Left cardiac atrium (tissue), 4 donors: ENCODE measurements at places on chromosomes 3 and 15.

- DNase-seq: no peak
Observed at GRCh38 chr3:14587740-14588360, 47.7 kb upstream of the GRIP2 start.

GRCh38 chr15:70351941-70352774 lies 254.4 kb upstream of the TLE3 start:
- no peak for DNase-seq

DNA sequence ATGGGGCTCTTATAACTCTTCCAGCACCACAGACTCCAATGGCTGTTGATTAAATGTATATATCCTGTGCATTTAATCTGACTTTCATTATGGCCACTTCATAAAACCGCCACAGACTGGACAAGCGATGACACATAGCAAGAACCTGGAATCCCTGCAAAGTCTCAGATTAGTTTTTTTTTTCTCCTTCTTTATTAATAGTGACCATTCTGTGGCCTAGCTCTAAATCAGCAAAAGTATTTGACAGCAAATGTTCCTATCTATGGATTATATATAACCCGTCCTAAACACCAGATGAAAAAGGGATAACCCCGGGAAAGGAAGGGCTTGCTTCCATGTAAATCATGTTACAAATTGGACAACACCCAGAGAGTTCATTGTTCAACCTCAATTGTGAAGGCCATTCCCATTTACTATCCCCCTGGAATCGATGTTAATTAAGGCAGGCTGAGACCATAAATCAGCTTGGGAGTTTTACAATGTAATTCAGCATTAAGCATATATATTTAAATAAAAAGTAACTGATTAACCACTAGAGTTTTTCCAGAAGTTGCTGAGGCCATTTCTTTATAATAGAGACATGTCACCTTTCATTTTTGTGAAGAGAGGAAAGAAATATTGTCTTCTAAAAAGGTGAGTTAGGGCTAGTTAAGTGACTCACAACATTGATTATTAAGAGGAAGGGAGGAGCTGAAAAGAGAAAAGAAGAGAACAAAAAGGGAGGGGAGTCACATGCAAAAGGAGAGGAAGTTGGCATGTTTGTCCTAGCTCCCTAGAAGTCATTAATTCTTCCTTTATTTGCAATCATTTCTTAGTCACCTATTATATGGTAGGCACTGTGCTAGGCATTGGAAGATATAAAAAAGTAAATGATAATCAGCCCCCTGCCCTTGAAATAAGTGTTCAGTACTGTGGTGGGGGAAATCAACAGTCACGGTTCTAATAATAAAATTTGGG lies 26.2 kb downstream of the ALDH1A2 start:
- no peak for DNase-seq

- DNase-seq: no peak
Observed at GRCh38 chr3:117589454-117589853, 879.9 kb downstream of the TUSC7 start.

DNA sequence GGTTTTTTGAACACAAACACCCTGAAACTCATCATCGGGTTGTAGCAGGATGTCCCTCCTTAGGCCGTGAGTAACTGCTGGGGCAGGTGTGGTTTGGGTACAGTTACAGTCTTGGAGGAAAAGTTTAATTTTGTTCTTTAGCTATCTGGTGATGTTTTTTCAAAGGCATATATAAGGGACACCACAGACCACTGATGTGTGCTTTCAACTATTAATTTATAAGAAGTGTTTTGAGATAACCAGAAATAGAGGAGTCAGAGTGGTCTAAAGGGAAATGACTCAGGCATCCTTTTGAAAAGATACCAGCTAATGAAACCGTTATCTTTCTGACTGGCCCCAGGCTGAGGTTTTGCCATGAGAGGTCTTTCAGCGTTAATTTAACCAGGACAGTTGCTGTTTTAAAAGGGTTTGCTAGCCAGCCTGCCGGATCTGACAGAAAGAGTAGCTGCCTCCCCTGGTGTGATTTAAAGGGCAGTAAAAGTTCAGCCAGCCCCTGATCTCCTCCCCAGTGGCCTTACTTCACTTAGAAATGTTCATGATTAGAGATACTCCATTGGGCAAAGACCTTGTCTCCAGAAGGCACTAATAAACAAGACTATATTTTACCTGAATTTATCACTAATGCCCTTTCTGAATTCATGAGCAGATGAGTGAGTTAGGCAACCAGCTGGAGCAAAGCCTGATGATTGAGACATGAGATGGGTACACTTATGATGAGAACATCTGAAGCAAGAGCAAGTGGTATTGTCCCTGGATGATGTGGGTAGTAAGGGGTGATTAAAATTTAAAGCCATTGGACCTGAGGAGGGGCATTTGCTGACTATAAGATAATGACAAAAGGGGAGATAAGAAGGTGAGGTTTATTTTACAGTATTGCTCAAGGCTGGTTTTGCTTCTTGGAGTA lies 482.5 kb upstream of the TBL1XR1 start:
- DNase-seq: peak; percentile 34

- no peak for DNase-seq
Observed at GRCh38 chr3:158738653-158739052, 6.4 kb upstream of the RARRES1 start.
